ENCODE measurements at places on chromosomes 2 and 18.

- DNase-seq, result peak; percentile 84
Measured at GRCh38 chr18:9708057-9708433, at the start of gene RAB31. Gene RAB31 (plus strand): TSS chr18:9708301. CDS start chr18:9708406, 105 bp downstream.

DNA sequence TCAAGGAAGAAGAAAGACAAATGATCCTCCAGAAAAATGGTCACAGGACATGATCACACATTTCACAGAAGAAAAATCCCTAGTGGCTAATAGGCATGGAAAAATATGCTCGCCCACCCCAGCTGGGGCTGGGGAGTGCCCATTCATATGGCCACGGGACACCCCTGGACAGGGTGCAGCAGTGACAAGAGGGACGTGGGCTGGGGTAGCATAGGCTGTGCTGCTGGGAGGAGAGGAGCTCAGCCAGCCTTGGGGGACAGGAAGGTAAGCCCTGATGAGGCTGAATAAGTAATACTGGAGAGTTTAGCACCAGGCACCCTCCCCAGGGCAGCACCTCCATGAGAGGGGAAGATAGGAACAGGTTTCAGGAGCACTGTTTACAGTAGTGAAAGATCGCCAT lies 254.9 kb upstream of the HS6ST1 start:
- DNase-seq, result no peak

DNA sequence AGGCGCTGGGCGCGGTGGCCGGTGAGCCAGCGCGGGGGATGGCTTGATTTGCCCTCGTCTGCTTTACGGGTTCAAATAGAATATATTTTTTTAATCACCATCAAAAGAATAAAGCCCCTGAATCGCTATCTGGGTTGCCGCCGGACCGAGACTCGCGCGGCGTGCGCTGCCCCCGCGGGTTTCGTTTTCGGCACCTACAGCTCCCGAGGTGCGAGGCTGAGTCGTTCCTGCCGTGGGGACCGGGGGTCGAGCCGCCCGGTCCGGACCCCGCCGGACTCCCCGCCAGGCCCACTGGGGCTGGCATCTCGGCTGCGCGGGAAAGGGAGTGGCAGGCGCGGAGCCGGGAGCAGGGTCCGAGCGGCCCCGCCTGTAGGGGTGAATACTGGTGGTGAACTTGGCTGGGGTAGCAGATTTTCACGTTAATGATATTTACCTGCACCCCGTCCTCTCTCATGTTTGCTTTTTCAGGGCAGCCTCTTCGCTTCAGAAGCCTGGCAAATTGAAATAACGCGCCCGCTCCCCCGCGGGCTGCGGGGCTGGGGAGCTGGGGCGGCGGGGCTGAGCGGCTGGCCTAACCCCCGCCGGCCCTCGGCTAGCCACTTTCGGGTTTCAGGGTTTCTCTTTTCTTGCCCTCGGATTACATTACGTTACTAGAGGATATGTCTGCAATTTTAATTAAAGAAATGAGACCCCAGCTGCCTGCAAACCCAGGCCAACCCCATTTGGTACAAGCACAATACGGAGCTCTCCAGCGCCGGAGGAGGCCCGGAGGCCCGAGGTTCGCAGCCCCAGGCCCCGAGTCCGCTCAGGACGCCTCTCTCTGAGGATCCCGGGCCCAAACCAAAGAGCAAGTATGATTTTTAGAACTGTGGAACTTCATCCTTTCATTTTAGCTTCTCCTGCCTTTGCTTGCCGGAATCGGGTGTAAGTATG lies 1.7 kb upstream of the CELF4 start:
- no peak for DNase-seq

DNA sequence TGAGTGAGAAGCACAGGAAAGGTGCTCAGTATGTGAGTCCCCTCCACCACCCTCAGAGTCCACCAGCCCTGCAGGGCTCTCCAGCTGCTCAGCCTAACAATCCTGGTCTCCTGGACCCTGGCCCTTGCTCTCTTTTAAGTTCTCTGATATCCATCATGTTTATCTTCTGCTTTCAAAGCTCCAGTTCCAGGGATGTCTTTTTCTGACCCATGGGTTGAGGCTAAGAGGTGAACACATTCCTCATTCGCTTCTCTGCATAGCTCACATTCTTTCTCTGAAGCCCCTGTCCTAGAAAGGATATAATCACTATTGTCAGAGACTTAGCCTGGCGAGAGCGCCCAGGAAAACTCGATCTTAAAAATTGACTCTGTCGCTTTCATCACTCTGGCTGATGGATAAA lies 86.4 kb downstream of the ARL4C start:
- DNase-seq, result no peak

GRCh38 chr2:240449764-240450531 lies 14.5 kb downstream of the GPC1 start:
- no peak for DNase-seq

- no peak for DNase-seq
Measured at GRCh38 chr2:156908825-156909224, 348.7 kb upstream of the GALNT5 start.

DNA sequence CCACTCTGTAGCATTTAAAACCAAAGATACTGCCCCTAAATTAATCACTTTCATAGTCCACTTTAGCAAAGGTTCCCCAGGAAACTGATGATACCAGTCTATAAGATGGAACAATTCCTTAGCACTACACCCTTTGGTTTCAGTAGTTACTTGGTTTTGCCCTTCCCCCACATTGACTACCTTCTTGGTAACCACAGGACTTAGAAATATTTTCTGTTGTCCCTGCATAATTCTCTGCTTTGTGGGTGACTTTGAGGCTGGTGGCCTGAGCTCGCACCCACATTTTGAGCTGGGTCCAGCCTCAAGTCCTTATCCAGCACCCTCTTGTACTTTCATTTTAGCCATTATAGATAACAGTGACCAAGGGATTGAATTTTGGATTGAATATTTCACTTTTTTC lies 23.1 kb downstream of the ELP2 start:
- DNase-seq, result no peak

GRCh38 chr18:12328179-12328823 lies 20.3 kb downstream of the TUBB6 start:
- DNase-seq, result no peak

GRCh38 chr2:38866773-38867443 lies 8.8 kb downstream of the DHX57 start:
- DNase-seq, result no peak

Measured in inflammatory macrophage treated with lipopolysaccharide for 1 hour (primary cell).